ENCODE measurements at places on chromosomes 2 and 18. TPM values are rescaled to one million over a fixed set of nuclear protein-coding genes. Genes with fewer than 3 reads are reported as not detected.
A peak's percentile ranks its signal among the peaks of the same experiment; 100 is the strongest.

- no peak for DNase-seq
- no peak overlapping the region for H3K27ac ChIP-seq
- H3K4me3 ChIP-seq = no peak overlapping the region
- H3K4me1 ChIP-seq = no peaks in the 10 kb centered on the region
- no peaks in the 10 kb centered on the region for H3K27me3 ChIP-seq
Observed at GRCh38 chr2:189164746-189165145, 14.8 kb downstream of the COL5A2 start.

GRCh38 chr2:216535454-216535995, 36.9 kb downstream of the RPL37A start:
- no peaks in the 10 kb centered on the region for H3K27me3 ChIP-seq
- no peak for DNase-seq
- H3K36me3 ChIP-seq = no peaks in the 10 kb centered on the region
- H3K27ac ChIP-seq = no peak overlapping the region
- H3K4me1 ChIP-seq = no peaks in the 10 kb centered on the region
- H3K4me3 ChIP-seq = no peak overlapping the region

DNA sequence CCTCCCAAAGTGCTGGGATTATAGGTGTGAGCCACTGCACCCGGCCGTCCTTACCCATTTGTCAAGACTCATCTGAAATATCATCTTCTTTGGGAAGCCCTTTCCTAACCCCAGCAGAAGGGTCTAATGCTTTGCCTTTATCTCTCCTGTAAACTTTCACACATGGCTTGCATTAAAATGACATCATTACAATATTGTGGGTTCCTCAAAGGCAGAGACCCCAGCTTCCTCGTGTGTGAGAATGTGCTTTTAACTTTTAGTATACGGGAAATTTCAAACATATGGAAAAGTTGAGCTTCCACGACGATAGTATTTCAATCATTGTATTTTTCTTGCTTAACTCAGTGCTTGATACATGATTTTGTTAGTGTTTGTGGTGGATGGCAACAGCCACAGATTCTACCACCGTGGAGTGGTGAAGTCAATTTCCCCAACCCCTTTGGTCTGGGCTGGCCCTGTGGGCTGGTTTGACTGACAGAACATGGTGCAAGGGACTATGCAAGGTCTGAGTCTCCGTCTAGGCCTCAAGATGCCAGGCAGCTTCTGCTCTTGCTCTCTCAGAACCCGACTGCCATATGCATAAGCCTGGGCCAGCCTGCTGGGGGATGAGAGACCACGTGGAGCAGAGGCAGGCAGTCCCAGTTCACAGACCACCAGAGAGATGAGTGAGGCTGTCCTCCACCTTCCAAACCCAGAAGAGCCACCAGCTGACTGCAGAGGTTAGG, 39.9 kb downstream of the NGEF start:
- H3K27me3 ChIP-seq = no peaks in the 10 kb centered on the region
- no peak overlapping the region for H3K27ac ChIP-seq
- H3K4me3 ChIP-seq = no peak overlapping the region
- DNase-seq = no peak
- no peaks in the 10 kb centered on the region for H3K4me1 ChIP-seq
- H3K36me3 ChIP-seq = no peaks in the 10 kb centered on the region

GRCh38 chr2:50396298-50396631, 635.7 kb downstream of the NRXN1 start:
- no peaks in the 10 kb centered on the region for H3K4me1 ChIP-seq
- no peak overlapping the region for H3K27ac ChIP-seq
- no peak overlapping the region for H3K4me3 ChIP-seq

- H3K36me3 ChIP-seq = no peaks in the 10 kb centered on the region
- H3K27me3 ChIP-seq = no peaks in the 10 kb centered on the region
- H3K4me1 ChIP-seq = no peaks in the 10 kb centered on the region
- no peak overlapping the region for H3K27ac ChIP-seq
- DNase-seq = no peak
Observed at GRCh38 chr2:187520121-187520624, 34.1 kb downstream of the TFPI start.

DNA sequence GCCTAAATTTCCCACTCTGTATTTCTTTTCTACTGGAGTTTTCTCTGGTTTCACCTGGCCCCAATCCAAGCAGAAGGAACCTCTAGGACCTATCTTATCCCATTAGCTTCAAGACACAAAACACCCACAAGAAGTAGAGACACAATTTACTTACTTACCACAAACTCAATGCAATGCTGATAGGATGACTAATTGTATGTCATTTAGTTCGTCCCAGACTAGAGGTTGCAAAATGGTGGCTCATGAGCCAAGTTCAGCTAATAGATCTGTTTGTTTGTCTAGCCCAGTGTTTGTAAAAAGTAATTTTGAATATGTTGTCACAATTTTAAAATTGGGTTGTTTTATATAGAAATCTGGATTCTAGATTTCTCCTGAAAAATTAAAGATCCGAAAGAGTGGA, 34.7 kb upstream of the ZSWIM2 start:
- no peak for DNase-seq
- no peaks in the 10 kb centered on the region for H3K36me3 ChIP-seq
- H3K27ac ChIP-seq = no peak overlapping the region
- H3K4me1 ChIP-seq = no peaks in the 10 kb centered on the region
- H3K4me3 ChIP-seq = no peak overlapping the region
- no peaks in the 10 kb centered on the region for H3K27me3 ChIP-seq

DNA sequence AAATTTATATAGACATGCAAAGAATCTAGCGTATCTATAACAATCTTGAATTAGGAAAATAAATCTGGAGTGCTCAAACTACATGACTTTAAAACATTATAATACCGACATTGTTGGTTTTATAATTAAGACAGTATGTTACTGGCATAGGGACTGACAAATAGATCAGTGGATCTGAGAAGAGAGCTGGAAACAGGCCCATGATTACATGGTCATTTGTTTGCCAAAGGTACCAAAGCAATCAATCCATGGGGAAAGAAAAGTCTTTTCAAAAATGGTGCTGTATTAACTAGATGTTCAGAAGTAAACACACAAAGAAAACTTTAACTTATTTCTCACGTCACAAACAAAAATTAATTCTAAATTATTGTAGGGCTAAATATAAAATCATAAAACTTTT, 124.2 kb downstream of the BCL2L11 start:
- H3K4me3 ChIP-seq = no peak overlapping the region
- H3K27ac ChIP-seq = no peak overlapping the region
- no peak for DNase-seq
- no peaks in the 10 kb centered on the region for H3K4me1 ChIP-seq

- no peaks in the 10 kb centered on the region for H3K27me3 ChIP-seq
- no peak overlapping the region for H3K4me3 ChIP-seq
- H3K36me3 ChIP-seq = peaks cover 41% of the 10 kb centered on the region
- DNase-seq = no peak
- peaks cover 15% of the 10 kb centered on the region for H3K4me1 ChIP-seq
- no peak overlapping the region for H3K27ac ChIP-seq
Observed at GRCh38 chr2:30155889-30156658, 9.3 kb downstream of the YPEL5 start.

GRCh38 chr2:219073413-219074129, 12.8 kb upstream of the IHH start:
- no peaks in the 10 kb centered on the region for H3K4me1 ChIP-seq
- H3K27me3 ChIP-seq = no peaks in the 10 kb centered on the region
- peaks cover 13% of the 10 kb centered on the region for H3K36me3 ChIP-seq
- H3K4me3 ChIP-seq = no peak overlapping the region
- DNase-seq = no peak
- no peak overlapping the region for H3K27ac ChIP-seq

DNA sequence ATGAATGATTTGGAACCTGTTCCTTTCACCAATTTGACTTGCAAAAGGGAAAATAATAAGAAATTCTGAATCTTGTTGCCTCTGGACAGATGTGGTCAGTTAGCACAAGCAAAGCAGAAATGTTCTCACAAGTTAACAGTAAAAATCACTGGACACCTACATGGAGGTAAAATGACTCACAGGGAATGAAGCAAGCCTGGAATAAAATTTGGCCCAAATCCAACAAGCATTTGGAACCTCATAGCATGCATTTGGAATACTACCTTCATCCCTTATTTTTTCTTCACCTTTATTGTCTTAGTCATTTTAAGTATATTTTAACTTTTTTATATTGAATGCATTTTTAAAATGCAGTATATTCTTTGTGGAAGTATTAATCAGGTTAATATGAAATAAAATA, 602.9 kb downstream of the ARHGAP15 start:
- no peaks in the 10 kb centered on the region for H3K27me3 ChIP-seq
- no peak for DNase-seq
- H3K36me3 ChIP-seq = no peaks in the 10 kb centered on the region
- no peak overlapping the region for H3K27ac ChIP-seq

- no peak overlapping the region for H3K27ac ChIP-seq
- no peaks in the 10 kb centered on the region for H3K27me3 ChIP-seq
- no peak overlapping the region for H3K4me3 ChIP-seq
- no peaks in the 10 kb centered on the region for H3K4me1 ChIP-seq
- no peak for DNase-seq
Observed at GRCh38 chr2:190856985-190857384, 23.6 kb upstream of the GLS start.

- no peak overlapping the region for H3K4me3 ChIP-seq
- H3K36me3 ChIP-seq = no peaks in the 10 kb centered on the region
Observed at GRCh38 chr2:101113441-101114267, 37.5 kb downstream of the TBC1D8 start.

DNA sequence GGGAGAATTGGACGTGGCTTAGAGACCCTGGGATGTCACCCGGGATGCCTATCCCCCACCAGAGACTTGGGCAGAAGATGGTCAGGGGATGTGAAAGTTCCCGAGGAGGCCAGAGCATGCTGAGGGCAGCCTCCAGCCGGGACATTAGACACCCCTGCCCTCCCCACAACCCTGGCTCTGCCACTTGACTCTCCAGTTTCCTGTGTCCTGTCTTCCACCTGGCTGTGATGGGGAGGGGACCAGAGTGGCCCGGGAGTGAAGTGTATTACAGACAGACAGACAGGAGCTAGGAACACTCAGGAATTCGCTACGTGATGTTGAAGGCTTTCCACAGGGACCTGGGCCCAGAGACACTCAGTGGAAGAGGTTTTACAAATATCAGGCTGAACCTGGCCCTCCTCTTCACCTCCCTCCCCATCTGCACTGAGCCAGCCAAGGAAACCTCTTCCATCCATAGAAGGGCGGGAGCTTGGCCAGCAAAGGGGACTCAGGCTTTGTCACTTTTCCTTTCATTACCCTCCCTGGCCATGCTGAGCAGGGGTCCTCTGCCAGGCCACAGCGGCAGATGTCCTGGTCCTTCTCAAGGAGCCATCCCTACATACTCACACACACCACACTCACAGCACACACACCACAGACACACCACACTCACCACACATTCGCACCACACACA, 60.7 kb downstream of the SDC1 start:
- no peaks in the 10 kb centered on the region for H3K27me3 ChIP-seq
- H3K4me1 ChIP-seq = no peaks in the 10 kb centered on the region
- no peaks in the 10 kb centered on the region for H3K36me3 ChIP-seq
- peak; percentile 19 for DNase-seq
- H3K4me3 ChIP-seq = no peak overlapping the region

DNA sequence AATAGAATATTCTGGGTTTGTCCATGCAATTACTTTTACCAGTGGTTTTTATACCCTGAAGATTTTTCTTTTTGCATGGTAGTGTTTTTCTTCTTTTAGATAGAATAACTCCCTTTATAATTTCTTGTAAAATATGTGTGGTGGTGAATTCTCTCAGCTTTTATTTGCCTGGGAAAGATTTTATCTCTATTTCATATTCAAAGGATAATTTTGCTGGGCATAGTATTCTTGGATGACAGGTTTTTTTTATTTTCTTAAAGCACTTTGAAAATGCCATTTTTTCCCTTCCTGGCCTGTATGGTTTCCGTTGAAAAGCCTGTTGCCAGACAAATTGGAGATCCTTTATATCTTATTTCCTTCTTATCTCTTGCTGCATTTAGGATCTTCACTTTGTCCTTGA, 113.5 kb downstream of the MYO3B start:
- no peaks in the 10 kb centered on the region for H3K27me3 ChIP-seq
- H3K4me1 ChIP-seq = no peaks in the 10 kb centered on the region
- H3K36me3 ChIP-seq = no peaks in the 10 kb centered on the region
- H3K4me3 ChIP-seq = no peak overlapping the region
- no peak overlapping the region for H3K27ac ChIP-seq

- H3K36me3 ChIP-seq = no peaks in the 10 kb centered on the region
- H3K27ac ChIP-seq = no peak overlapping the region
- DNase-seq = no peak
- no peaks in the 10 kb centered on the region for H3K27me3 ChIP-seq
- no peak overlapping the region for H3K4me3 ChIP-seq
Observed at GRCh38 chr2:38704664-38705063, 38.8 kb downstream of the GALM start.

GRCh38 chr2:15241201-15241600, 319.9 kb downstream of the NBAS start:
- DNase-seq = no peak
- H3K36me3 ChIP-seq = no peaks in the 10 kb centered on the region
- no peaks in the 10 kb centered on the region for H3K4me1 ChIP-seq
- H3K27ac ChIP-seq = no peak overlapping the region
- no peaks in the 10 kb centered on the region for H3K27me3 ChIP-seq

DNA sequence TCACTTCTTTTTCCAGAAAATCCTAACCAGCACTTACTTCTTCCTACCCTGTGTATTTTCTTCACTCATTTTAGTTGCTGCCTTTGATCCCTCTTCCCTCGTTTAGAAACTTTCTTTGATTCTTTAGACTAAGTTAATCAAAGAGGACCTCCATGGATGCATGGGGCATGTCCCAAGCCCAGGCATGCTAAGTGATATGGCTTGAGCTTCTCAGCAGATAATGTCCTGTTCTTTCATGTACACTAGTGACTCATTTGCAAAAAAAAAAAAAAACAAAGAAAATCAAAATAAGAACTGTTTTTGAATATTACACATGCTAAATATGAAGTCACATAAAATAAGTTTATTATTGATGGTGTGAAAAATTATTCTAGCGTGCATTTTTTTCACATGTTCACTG, 800.9 kb downstream of the SATB2 start:
- H3K4me1 ChIP-seq = no peaks in the 10 kb centered on the region
- no peaks in the 10 kb centered on the region for H3K36me3 ChIP-seq
- no peaks in the 10 kb centered on the region for H3K27me3 ChIP-seq

GRCh38 chr18:76801567-76802505, 20.5 kb upstream of the ZNF236 start:
- no peaks in the 10 kb centered on the region for H3K27me3 ChIP-seq
- peak; percentile 29 for DNase-seq
- H3K4me1 ChIP-seq = peaks cover 5% of the 10 kb centered on the region
- no peaks in the 10 kb centered on the region for H3K36me3 ChIP-seq
- no peak overlapping the region for H3K27ac ChIP-seq

GRCh38 chr2:192398236-192398635, 203.5 kb upstream of the TMEFF2 start:
- no peak overlapping the region for H3K27ac ChIP-seq
- DNase-seq = no peak
- no peaks in the 10 kb centered on the region for H3K4me1 ChIP-seq
- H3K4me3 ChIP-seq = no peak overlapping the region
- H3K36me3 ChIP-seq = no peaks in the 10 kb centered on the region
- no peaks in the 10 kb centered on the region for H3K27me3 ChIP-seq

The SEMA4F gene
- 8.5 TPM for total RNA-seq

The KCNG2 gene
- total RNA-seq = not detected

The HOXD9 gene
- total RNA-seq = not detected

The NYAP2 gene
- total RNA-seq = not detected

The COL4A3 gene
- total RNA-seq = not detected

The ATP6V1C2 gene
- not detected for total RNA-seq

The INO80B gene
- 44.1 TPM for total RNA-seq

The VWC2L gene
- not detected for total RNA-seq

The EML6 gene
- total RNA-seq = 1.3 TPM

The AMER3 gene
- not detected for total RNA-seq

The MPP4 gene
- total RNA-seq = not detected

The CHRNA1 gene
- total RNA-seq = not detected

The NEB gene
- total RNA-seq = 0.31 TPM

All from CD8-positive, alpha-beta memory T cell (primary cell).